ENCODE measurements at places on chromosomes 12 and 14.
A peak's percentile ranks its signal among the peaks of the same experiment; 100 is the strongest.

GRCh38 chr14:102125546-102125945, 14.2 kb upstream of the WDR20 start:
- DNase-seq, result no peak

GRCh38 chr14:37708481-37708880, 113.1 kb downstream of the TTC6 start:
- no peak for DNase-seq

GRCh38 chr12:61272441-61272840, 987.8 kb upstream of the USP15 start:
- no peak for DNase-seq

- DNase-seq, result no peak
Observed at GRCh38 chr12:43102546-43103264, 449.3 kb downstream of the ADAMTS20 start.

DNA sequence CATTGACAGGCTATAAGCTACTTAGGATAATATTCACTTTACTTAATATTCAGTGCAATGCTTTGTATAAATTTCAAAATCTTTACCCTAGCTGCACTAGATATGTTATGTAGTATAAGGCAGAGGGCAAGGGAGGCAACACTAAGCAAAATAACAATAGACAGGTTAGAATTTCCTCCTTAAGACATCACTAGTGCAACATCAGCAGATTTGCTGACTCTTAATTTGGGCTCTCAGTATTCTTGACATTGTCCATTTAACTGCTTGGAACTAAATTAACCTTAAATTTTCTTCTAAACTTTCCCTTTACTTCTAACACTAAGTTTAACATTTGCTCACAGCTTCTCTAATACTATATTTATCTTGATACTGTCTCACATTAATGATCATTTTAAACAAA, 273.9 kb downstream of the DIO2 start:
- DNase-seq, result no peak

- DNase-seq, result no peak
Observed at GRCh38 chr14:91237219-91237618, 7.3 kb downstream of the GPR68 start.

DNA sequence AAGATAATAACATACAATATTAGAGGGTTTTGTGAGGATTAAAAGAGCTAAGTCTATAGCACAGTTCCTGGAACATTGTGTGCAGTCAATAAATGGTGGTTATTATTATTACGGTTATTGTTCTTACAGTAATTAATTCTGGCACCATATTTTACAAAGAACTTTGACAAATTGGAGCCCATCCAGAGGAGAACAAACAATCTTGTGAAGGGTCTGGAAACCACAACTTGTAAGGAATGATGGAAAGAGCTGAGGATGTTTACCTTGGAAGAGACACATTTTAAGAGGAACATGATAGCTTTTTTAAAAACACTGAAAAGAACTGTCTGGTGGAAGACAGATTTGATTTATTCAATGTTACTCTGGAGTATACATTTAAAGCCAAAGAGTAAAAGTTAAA, 150.5 kb upstream of the KRR1 start:
- no peak for DNase-seq

- DNase-seq, result peak; percentile 22
Observed at GRCh38 chr12:57620936-57621496, 9.8 kb downstream of the ARHGEF25 start.

DNA sequence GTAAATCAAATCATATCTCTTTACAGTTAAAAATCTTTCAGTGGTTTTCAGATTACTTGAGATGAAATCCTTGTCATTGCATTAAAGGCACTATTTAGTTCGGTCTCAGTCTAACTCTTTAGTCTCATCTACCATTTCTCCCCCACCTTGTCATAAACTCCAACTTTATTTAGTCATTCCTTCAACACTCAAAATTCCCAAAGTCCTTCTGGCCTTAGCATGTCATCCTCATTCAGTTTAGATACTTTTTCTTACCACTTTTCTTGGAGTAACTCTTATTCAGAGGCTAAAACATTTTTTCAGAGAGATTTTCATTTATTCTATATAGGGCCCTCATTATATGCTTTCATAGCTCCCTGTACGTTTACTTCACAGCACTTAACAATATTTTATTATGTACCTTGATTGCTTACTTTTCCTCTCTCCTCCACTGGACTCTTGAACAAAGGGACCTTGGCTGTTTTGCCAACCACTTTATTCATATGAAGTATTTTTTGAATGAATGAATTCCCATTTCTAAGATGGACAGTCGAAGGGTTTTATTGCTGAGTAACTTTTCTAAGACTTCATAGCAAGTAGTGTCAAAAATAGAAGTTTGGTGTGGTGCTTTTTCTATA, 12.8 kb downstream of the USP15 start:
- DNase-seq, result no peak

- DNase-seq, result no peak
Observed at GRCh38 chr12:24798335-24798734, 150.6 kb downstream of the BCAT1 start.

- no peak for DNase-seq
Observed at GRCh38 chr12:103834942-103835341, 6.1 kb downstream of the NT5DC3 start.

- DNase-seq, result no peak
Observed at GRCh38 chr14:90627478-90627877, 188.8 kb downstream of the TTC7B start.

GRCh38 chr12:95187865-95188415, 29.3 kb downstream of the FGD6 start:
- no peak for DNase-seq

- peak; percentile 22 for DNase-seq
Observed at GRCh38 chr12:123363390-123363739, 1.3 kb downstream of the SBNO1 start.

DNA sequence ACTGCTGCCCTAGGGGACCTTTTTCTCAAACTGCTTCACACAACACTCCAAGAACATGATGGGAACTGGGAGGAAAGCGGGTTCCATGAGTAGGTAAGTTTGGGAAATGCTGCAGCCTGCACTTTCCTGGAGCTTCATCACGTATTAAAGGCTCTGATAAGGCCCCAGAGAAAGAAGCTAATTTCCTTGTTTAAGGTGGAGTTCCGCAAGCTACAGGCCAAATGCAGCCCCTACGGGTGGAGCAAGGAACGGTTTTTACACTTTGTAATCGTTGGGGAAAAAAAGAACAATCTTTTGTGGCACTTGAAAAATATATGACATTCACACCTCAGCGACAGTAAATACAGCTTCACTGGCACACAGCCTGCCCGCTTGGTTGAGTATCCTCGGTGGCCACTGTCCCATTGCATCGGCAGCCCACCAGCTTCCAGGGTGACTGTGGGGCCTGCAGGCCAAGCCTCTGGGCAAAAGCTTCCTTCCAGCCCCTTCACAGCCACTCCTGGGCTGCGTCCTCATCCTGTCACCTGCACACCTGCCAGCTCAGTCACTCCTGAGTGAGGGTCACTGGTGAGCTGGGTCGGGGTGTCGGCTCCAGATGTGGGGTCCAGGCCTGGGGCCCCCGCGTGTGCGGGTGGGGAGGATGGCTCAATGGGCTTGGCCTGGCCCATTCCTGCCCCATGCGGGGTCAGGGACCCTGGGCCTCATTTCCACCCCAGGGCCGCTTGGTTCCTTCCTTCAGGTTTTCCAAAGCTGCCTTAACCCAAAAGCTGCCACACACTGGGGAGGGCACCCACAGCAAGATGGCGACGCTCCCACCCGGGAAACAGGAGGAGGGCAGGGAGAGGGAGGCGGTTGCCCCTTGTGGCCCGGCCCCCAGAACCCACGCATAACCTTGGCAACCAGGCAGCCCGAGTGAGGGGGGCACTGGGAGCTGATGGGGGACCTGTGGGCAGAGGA, 2.4 kb downstream of the AMN start:
- no peak for DNase-seq

GRCh38 chr12:94359761-94360160, 99.9 kb downstream of the CEP83 start:
- no peak for DNase-seq

DNA sequence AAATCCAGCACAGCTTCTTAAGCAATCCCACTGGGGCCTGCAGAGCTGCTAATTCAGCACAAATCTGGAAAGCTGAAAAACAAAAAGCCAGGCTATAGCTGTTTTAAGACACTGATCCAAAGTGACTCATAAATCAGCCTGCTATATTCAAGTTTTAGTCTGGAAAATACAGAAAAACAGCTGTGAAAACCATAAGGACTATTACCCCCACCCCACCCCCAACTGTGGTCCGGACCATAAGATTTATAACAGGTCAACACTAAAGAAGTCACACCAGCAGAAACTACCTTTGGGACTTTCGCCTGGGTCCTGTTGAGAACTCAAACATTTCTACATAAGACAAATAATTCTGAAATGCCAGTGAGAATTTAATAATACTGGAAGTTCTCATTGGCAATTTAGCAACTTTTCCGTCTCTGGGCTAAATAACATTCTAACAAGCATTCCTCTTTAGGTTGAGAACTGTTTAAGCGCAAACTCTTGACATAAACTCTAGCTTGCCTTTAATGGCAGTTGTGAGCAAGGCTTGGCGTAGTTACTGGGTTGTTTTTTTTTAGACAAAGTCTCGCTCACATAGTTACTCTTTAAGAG, 3.3 kb downstream of the LRIG3 start:
- DNase-seq, result no peak

- no peak for DNase-seq
Observed at GRCh38 chr14:105161964-105162668, 6.5 kb downstream of the JAG2 start.

GRCh38 chr12:106267535-106267934, 19.7 kb upstream of the CKAP4 start:
- DNase-seq, result no peak

- DNase-seq, result no peak
Observed at GRCh38 chr12:112837629-112838197, 46.2 kb downstream of the RPH3A start.

GRCh38 chr14:102421411-102422057, 58.8 kb downstream of the TECPR2 start:
- no peak for DNase-seq

DNA sequence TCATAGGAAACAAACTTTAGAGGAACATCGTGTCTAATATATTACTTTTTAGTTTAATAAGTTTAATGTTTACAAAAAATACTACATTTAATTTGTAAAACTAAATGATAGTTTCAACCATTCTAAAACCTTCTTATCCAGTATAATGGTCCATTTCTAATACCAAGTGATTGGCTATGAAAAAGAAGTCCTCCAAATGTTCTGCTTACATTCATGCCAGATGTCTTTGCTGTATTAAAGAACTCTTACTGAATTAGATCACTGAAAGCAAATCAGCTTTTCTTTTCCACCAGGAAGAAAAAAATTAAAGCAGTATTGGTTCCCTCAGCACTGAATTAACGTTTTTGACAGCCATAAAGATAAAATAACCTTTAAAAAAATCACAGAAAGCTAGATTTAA, 3.7 kb downstream of the NOVA1 start:
- DNase-seq, result no peak

DNA sequence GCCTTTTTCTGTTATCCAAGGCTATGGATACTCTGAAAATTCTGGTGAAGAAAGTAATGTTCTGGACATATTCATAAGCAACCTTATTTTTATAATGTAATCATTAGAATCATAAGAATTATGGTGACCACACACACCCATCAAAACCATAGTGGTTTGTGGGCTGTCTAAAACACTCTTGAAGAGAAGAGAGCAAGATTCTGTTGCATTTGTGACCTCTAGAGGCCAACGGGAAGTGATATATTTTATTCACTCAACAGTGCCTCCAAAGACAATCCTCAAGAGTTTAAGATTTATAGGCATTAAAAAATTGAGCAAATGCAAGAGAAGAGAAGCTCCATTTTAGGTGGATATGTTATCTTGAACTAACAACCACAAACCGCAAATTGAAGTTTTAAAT, 68.5 kb upstream of the LGR5 start:
- DNase-seq, result no peak

- DNase-seq, result no peak
Observed at GRCh38 chr12:101946233-101946611, 68.8 kb downstream of the DRAM1 start.

- DNase-seq, result no peak
Observed at GRCh38 chr12:64650762-64651161, 40.5 kb downstream of the RASSF3 start.

DNA sequence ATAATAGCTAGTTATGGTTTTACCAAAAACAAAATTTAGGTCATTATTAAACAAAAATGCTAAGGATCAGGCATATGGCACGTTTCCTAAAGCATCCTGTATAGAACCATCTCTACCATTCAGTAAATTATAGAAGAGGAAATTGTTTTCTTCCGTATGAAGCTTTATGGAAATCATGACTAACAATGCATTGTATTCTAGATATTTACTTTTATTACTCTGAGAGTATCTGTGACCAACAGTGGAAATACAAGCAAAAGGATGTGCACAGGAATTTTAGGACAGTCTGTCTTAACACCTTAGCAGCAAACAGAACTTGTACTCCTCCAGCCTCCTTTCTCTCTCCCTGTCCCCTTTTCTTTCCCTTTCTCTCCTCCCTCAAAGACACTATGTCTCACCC, 7.1 kb downstream of the DENND5B start:
- DNase-seq, result no peak

DNA sequence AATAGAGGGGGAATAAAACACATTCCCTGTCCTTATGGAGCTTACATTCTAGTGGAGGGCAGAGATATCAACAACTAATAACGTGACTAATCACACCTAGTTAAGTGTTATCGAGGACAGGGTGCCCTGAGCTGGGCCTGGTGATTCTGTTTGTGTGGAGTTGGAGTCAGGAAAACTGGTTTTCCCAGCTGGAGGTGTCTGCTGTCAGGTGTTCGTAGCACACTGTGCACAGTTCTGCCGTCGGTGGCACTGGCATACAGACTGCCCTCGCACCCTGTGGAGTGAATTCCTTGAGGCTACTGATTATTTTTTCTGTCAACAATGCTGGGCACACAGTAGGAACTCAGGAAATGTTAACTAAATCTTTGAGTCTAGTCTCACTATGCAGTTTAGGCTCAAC, 900 bp upstream of the MTERF2 start:
- DNase-seq, result no peak

GRCh38 chr14:70098250-70098809, 90.4 kb downstream of the SLC8A3 start:
- DNase-seq, result no peak

DNA sequence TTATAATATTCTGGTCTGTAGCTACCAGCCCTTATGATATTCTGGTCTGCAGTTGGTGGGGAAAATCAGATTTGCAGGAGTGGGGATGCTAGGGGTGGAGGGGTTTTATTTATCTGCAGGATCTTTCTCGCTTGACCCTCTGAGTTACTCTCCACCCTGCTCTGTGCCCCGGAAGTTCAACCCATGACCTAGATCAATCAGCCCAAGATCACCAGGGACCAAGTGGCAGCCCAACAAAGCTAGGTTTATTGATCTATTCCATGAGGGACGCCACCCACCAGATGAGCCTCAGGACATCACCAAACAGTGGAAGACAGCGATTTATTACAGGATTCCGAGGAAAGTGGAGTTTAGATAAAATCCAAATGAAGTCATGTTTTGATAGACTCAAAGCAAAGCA, 25.8 kb upstream of the C12orf76 start:
- DNase-seq, result no peak

DNA sequence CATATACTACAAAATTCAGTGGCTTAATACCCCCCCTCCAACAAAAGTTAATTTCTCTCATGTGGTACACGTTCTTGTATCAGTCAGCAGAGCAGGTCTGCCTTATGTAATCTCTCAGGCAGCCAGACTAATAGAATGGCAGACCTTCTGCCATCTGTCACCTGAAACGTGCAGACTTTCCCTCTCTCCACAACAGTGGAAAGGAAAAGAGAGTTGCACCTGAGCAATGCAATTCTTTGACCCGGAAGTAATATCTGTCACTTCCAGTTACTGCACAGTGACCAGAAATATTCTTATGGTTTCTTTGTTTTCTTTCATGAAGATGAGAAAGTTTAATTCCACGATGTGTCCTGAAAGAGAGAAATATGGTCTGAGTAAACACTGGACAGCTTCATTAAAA, 14.4 kb downstream of the KERA start:
- DNase-seq, result no peak

- DNase-seq, result no peak
Observed at GRCh38 chr14:95185033-95185766, 27.9 kb upstream of the DICER1 start.
